ENCODE measurements at places on chromosomes 4 and X.

DNA sequence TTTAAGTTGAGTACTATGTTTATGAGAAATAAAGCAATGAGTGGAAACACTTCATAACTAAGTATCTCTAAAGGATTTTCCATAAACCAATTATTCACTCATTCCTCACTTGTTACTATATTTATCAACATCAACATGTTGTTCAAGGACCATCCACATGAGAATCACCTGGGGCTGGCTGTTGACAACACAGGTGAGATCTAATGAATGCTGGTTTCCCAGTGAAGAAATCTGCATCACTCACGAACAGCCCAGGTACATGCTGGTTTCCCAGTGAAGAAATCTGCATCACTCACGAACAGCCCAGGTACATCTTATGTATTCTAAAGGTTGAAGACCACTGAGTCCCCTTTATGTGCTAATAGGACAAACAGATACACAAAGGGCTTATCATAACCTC, 32.5 kb downstream of the TSPAN5 start:
- no peak for DNase-seq

DNA sequence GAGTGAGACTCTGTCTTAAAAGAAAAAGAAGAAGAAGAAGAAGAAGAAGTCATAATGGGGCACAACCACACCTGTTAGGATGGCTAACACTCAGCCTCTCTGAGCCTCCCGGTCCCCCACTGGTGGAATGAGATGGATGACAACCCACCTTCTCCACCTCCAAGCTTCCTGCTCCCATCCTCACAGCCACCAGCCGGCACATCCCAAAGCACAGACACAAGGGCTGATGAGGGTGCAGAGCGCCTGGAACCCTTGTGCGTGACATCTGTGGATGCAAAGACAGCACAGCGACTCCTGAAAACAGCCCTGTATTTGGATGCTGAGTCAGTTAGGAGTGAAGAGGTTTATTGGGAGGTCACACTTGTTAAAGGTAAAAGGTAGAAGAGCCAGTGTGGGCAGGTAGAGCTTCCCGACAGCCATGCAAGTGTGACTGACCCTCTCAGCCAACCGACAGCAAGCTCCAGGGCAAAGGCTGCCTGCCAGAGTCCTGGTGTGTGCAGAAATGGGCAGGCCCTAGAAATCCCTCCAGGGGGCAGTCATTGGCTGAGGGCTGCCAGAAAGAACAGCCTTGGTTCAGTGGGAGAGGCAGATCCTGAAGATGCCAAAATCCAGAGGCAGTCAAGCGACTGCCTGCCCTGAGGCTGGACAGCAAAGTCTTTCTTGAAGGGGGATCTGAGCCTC, 26.6 kb upstream of the MAN2B2 start:
- DNase-seq: no peak

GRCh38 chr4:46993075-46994006, at the start of gene GABRA4:
GABRA4 (minus strand) TSS chr4:46993581; CDS start chr4:46993424, 157 bp downstream.
- no peak for DNase-seq

DNA sequence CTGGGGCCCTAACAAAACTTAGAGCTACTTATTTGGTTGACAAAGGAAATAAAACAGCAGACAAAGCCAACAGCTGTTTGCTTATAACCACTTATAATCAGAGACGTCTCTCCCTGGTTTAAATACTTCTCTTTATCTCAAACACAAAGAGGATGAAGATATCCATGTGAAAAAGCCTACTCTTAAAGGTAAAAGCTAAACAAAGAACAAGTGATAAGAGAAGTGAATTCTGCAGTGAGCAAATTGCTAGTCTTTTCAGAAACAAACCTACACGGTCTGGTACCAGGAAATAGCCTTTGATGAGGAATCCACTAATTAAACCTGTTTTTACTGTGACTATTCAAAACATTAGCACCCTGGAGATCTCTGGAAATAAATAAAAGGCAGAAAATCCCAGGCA, 46.7 kb downstream of the GRIA3 start:
- no peak for DNase-seq

GRCh38 chr4:38387819-38388218, 276.2 kb upstream of the KLF3 start:
- no peak for DNase-seq

GRCh38 chrX:45714866-45715265, 514.2 kb upstream of the DIPK2B start:
- DNase-seq: peak; percentile 1

GRCh38 chrX:44144177-44144945, 171.2 kb upstream of the NDP start:
- DNase-seq: no peak

- DNase-seq: no peak
These were observed 4.3 kb downstream of the CHIC2 start for GRCh38 chr4:54060116-54060515.

- no peak for DNase-seq
These were observed 303.7 kb upstream of the IRS4 start for GRCh38 chrX:109040057-109040456.

DNA sequence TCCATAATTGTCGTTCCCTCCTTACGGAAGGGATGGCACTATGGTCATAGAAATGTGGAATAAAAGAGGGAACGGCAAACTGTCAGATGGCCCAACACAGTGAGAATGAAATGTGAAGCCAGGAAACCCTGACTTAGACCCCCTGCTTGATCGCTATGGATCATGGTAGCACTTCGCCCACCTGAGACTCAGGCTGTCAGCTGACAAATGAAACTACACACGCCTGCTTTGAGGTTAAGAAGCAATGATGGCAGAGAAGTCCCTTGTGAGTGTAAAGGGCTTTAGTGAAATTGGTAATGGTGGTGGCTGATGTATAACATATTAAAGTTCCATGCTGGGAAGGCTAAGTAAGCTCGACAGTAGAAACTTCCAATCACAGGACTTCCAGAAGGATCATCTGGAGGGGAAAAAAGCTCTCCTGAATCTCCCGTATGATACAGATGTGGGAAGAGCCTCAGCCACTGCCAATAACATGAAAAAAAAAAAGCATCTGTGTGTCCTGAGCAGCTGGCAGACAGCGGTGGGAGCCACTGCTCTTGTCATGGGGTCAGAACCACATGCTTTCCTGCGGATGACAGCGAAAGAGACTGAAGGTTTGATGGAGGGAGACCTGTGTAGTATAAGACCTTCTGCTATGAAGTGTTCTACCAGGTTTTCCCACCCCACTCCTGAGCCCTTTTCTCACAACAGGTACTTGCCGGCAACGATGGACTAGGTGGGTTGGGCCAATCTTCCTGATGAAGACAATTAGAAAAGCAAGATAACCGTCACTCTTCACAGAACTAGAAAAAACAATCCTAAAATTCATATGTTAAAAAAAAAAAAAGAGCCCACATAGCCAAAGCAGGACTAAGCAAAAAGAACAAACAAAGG, 107.6 kb downstream of the AFAP1 start:
- no peak for DNase-seq

- no peak for DNase-seq
These were observed 882.6 kb downstream of the TRIML1 start for GRCh38 chr4:189021831-189022230.

- no peak for DNase-seq
These were observed 52.3 kb upstream of the SMIM31 start for GRCh38 chr4:164701665-164702064.

GRCh38 chr4:134762053-134762452, 560.5 kb upstream of the PABPC4L start:
- no peak for DNase-seq

DNA sequence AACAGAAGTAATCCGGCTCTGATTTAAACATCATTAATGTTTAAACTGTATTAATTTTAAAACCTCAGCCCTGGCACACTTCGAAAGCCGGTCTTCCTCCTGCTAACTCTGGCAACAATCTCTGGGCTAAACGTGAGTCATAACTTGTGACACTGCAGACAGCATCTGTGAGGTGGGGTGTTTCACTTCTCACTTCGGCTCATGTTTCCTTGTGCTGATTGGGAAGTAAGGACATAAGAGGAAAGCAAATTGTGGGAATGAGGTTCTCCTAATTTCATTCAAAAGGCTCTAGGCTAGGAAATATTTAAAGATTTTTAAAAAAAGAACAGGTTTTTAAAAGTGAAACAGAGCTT, 139.9 kb upstream of the USP9X start:
- no peak for DNase-seq
